NCI-H774 (cell line): ENCODE measurements at places on chromosomes 13 and 19.

DNA sequence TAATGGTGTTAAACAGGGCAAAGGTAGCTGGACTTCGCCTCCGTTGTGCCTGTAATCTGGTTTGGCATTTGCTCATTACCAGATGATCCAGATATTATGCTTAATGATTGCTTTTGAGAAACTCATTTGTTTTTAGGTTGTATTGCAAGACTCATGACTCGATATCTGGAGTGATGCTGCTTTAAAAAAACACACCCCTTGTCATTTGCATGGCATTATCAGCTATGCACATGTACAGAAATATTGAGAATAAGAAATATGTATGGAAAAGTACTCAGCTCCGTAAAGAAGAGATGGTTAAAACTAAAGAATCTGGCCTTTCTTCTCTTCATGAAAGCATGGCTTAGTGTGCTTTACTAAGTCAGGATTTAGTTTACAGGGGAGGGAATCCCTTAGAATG is 95.0 kb downstream of the ARHGEF7 start:
- no peak for DNase-seq

- DNase-seq, result no peak
Observed at GRCh38 chr13:98435376-98435775, 141.5 kb downstream of the STK24 start.

- no peak for DNase-seq
Observed at GRCh38 chr13:24564881-24565280, 52.3 kb upstream of the PARP4 start.

- DNase-seq, result no peak
Observed at GRCh38 chr19:34120846-34121639, 51.3 kb upstream of the LSM14A start.

DNA sequence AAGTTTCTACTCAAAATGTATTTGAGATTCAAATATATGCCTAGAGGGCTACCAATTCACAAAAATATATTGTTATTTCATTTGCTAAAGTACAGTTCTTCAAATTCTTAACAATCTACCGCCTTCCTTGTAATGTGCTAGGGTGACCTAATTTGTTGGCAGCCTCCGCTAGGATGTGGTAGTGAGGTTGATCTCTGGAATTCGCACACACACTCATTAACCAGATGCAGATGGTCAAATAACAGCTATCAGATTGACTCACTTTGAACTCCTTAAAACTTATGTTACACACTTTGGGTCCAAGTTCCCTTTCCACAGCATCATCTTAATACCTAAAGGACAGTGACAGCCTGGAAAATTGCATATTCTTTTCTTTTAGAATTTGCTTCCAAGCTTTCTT is 367.3 kb downstream of the DCT start:
- DNase-seq, result no peak

DNA sequence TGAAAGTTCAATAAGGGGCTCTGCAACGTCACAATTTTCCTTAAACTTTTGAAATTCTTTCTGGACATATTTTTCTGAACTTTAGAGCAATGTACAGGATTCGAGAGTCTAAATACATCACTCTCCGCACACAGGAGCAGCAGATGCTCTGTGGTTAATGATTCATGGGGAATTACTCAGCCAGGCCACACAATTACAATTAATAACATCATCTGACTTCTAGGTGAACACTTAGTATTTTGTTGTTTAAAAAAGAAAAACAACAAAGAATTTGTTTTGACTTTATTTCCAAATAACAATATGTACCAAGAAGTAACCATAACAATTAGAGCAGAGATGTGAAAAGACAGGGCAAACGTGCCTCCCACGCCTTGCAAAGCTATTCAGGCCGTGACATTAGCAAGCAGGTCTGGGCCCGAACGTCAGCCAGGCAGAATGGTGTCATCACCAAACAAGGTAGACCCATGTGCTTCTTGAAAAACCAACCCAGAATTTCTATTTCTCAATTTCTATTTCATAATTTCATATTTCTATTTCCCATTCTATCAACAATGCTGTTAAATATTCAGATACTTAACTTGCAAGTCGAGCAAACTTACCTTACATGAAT is 236.3 kb downstream of the COL4A1 start:
- DNase-seq, result no peak

- no peak for DNase-seq
Observed at GRCh38 chr13:108496362-108497210, 132.8 kb upstream of the MYO16 start.

- DNase-seq, result no peak
Observed at GRCh38 chr13:27054760-27055159, 116.9 kb downstream of the USP12 start.
